ENCODE measurements at places on chromosomes 7 and 10.
A peak's percentile ranks its signal among the peaks of the same experiment; 100 is the strongest.

- DNase-seq: no peak
Observed at GRCh38 chr7:48868916-48869315, 55.4 kb upstream of the CDC14C start.

GRCh38 chr10:77428691-77429395, 208.8 kb downstream of the KCNMA1 start:
- peak; percentile 75 for DNase-seq

DNA sequence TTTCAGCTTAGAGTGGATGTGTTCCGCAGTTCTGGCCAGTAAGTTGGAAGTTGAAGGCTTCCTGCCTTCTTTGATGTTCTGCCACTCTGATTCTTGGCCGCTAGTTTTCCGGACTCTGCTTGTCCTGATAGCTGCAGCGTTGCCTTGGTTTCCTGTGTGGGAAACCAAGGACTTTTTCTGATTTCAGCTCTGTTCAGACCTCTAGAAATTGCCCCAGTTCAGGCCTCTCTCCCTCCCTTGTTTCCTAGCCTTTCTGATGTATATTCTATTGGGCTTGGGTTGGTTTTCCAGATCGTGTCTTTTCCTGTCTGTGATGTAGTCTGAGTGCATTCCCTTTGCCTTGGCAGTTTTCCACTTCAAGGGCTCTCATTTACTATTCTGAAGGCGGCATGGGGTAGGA, 318.7 kb downstream of the BBS9 start:
- no peak for DNase-seq

DNA sequence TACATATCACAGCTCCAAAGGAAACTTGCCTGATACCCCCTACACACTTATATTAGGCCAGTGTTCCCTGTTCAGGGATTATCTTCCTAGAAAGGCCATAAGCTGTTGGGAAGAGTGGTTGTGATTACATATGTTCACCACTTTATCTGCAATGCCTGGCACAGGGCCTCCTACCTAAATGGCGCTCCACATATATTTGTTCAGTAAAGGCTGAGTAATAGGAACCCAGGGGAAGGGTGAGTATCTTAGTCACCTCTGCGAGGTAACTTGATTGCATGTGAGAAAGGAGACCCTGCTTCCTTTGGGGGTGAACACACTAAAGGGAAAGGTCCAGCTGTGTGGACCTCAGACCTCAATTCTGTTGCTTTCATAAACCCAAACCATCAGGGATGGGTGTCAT, 896.0 kb downstream of the LRMDA start:
- no peak for DNase-seq

- no peak for DNase-seq
Observed at GRCh38 chr10:95039281-95039680, 30.0 kb downstream of the CYP2C8 start.

- no peak for DNase-seq
Observed at GRCh38 chr10:7565871-7566270, 100.9 kb downstream of the ITIH5 start.

- no peak for DNase-seq
Observed at GRCh38 chr7:119350334-119350733, 922.6 kb upstream of the KCND2 start.

GRCh38 chr7:127678337-127678736, 26.3 kb downstream of the SND1 start:
- DNase-seq: peak; percentile 43

DNA sequence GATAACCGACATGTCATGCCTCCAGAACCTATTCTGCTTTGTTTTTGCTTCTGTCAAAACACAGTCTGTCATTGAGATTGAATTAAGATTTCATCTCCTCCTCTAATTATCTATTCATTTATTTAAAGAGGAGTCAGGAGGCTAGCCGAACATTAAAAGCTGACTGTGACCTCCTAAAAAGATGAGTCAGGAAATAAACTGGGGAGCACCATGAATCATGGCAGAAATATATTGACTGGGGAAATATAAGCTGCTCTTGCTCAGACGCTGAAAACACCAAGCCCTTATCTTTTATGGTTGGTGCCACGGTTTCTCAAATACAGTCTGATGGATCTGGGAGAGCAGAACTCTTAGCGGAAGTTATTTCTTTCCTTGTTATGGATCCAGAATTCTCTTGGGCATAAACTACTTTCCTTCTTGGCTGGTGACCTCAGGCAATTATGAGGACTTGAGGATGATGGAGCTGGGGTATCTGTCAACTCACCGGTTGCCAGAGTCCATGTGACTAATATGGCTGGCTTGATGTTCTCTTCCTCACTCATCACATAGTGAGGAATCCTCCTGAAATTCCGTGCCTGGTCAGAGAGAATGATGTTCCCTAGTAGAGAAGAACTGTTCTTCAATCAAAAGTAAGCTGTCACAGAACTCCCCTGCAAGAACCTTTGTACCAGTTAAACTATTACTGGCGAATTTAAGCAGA, 307.6 kb upstream of the PHYHIPL start:
- peak; percentile 31 for DNase-seq

- peak; percentile 36 for DNase-seq
Observed at GRCh38 chr10:70549962-70550458, 52.5 kb downstream of the PRF1 start.

- DNase-seq: no peak
Observed at GRCh38 chr7:113784316-113784715, 134.5 kb downstream of the PPP1R3A start.

DNA sequence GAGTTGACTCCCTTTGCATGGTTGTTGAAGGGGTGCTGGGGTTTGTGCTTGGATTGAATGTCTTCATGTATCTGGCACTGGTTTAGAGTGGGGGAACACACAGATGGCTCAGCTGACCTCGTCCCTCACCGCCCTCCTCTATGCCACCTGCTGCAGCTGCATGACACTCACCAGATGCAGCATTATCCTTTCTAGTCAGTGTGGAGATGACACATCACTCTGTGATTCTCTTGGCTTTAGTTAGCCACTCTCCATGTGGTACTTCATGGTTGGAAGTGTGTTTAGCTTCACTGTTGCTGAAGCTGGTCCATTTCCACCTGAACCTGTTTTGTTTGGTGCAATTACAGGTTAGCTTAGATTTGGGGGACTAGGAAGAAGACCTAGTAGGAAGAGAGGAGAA, 56.3 kb upstream of the BMPER start:
- peak; percentile 49 for DNase-seq

GRCh38 chr7:30910411-30911073, 1.1 kb upstream of the AQP1 start:
- no peak for DNase-seq

DNA sequence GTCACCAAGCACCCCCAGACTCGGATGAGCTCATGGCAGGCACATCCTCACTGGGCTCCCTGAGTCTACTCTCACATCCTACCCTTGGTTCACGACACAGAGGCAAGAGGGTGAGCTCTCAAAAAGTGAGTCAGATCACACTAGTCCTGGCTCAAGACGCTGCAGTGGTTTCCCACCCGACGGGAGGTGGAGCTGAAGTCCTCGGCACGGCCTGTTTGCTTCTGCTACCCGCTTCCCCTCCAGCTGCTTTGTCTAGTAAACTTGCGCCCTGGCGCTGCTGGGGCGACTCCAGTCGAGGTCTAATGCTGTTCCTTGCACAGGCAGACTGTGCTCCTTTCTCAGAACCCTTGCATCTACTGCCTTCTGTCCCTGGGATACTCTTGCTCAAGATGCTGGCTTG, 13.5 kb upstream of the SFMBT2 start:
- no peak for DNase-seq

DNA sequence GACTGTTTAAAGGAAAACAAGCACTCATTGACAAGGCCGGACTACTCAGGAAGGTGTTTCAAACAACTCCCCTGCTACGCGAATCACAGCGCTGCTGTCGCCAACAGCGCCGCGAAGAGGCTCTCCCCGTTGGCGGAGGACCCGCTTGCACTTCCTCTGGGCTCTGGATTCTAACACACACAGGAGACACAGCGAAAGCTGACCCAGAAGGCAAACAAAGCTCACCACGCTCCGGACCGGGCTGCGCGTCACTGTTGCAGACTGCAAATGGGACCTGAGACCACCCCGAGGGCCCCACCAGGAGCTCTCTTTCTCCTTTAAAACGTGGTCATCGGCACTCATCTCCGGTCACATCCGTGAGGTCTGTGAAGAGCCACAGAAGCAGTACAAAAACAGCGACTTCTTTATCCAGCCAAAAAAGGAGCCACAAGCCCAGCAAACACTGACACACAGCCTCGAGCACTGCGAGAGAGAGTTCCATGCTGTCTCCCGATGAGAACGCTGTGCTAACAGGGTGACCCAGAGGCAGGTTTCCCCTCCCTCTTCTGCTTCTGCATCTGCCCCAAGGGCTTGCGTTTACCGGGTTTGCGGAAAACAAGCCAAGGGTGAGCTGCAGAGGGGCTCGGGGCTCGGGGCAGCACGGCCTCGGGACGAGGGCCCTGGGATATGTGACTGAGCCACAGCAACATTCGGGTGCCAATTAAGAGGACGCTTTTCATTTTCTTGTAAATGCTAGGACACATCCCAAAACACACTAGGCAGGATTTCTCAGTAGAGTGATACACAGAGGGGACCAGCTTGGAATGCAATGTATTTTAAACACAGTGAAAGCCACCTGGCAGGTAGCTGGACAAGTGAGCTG, 41.3 kb downstream of the AMZ1 start:
- DNase-seq: no peak

DNA sequence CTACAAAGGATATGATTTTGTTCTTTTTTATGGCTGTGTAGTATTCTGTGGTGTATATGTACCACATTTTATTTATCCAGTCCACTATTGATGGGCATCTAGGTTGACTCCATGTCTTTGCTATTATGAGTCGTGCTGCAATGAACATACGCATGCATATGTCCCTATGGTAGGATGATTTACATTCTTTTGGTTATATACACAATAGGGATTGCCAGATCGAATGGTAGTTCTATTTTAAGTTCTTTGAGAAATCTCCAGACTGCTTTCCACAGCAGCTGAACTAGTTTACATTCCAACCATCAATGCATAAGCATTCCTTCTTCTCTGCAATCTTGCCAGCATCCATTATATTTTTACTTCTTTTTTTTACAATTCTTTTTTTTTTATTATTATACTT, 35.6 kb upstream of the FAM13C start:
- DNase-seq: no peak

DNA sequence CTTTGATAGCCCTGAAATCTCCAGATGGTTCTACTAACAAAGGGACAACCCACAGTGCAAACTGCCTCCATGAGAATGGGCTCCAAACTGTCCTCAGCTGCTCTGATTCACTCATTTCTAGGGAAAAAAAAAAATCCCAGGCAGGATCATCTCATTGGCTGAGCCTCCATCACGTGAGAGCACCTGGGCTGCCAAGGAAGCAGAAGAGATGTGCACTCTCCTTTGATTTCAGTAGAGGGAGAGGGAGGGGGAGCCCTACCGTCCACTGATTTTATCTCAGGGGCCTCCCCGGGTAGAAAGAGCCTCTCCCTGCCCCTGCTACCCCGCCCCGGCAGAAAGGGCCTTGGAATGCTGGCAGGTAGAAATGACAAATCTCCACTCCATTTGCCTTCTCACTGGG, 725.4 kb downstream of the PHTF2 start:
- no peak for DNase-seq

- no peak for DNase-seq
Observed at GRCh38 chr7:5776894-5777660, 4.4 kb downstream of the RNF216 start.

DNA sequence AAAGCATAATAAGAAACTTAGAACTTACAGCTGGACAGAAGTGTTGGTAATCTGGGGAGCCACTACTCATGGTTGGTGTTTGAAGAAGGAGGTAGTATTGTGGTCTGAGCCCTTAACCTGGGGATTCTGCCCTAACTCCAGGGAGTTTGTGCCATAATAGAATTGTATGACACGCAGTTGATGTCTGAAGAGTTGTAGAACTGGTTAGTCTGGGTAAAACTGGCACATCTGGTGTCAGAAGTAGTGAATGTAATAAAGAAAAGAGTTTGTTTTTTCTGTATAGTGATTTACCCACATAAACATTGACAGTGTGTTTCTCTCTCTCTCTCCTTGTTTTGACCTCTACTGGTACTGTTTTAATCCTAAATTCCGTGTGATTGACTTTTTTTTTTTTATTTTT, 448.1 kb upstream of the SEMA3D start:
- DNase-seq: no peak

DNA sequence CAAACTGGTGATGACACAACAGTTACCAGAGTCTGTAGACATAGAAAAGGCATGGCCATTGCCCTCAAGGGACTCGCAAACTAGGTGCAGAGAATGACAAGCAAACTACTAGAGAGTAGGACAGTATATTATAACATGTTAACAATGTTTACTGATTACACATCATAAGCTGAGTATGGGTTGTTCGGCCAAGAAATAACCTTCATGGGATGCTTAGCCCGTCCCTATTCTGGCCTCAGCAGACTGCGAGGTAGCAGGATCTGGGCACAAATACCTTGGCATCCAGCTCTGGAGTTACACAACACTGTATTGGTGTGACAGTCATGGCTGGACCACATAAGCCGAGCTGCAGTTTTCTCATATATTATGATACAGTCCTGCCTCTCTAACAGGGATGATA, 51.4 kb downstream of the ABCB4 start:
- DNase-seq: no peak

- no peak for DNase-seq
Observed at GRCh38 chr7:101165958-101166647, 734 bp upstream of the VGF start.

- DNase-seq: no peak
Observed at GRCh38 chr10:79166741-79167140, 98.0 kb downstream of the ZMIZ1 start.
